ENCODE measurements at places on chromosomes 2 and 18.

GRCh38 chr18:48762836-48763718 lies 187.7 kb downstream of the SMAD7 start:
- DNase-seq: no peak

DNA sequence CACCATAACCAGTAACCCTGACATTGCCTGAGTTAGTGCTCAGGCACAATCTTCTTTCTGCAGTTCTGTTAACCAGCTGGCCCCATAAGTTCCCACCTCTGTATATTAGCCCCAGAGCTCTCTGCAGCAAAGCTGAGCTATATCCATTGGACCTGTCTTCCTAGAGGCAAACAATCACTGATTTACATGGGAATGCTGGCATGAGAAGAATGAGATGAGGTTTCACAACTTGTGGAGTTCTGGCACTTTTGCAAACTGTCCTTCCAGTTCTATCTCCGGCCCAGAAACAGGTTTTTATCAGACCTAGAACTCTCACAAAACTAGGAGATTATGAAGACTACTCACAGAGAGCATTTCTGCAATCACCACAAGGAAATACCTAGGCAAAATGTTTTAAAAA lies 7.9 kb upstream of the CCBE1 start:
- peak; percentile 54 for DNase-seq

- peak; percentile 25 for DNase-seq
Observed at GRCh38 chr2:207472343-207473048, 57.3 kb upstream of the CREB1 start.

DNA sequence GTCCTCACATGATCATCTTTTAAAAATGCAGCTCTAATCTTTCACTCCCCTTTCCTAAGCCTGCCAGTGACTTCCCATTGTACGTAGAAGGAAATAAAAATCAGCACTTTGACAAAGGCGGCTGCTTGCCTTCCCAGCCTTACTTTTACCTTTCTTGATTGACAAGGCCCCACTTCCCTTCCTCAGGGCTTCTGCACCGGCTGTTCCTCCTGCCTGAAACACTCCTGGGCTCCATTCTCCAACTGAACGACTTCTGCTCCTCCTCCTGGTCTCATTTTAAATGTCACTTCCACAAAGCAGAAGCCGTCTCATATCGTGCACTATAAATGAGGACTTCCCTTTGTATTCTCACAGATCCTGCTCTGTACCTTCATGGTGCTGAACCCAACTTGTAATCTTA lies 56.1 kb downstream of the OSBPL6 start:
- no peak for DNase-seq

DNA sequence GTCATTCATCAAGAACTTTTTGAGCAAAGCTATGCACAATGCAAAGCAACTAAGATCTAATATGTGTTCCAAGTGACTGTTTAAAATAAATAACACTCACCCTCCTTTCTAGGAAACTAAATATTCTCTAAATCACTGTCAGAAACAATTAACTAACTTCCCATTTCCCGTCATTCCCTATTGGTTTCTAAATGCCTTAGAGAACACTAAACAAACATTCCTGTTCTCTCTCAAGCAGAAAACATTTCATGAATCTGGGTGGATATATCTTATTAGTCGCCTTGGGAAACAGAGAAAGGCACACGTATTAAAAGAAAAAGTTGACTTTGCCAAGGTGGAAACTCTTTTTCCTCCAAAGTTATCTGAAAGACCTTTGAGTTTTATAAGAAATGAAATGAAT lies 735.2 kb downstream of the MBD2 start:
- DNase-seq: no peak

DNA sequence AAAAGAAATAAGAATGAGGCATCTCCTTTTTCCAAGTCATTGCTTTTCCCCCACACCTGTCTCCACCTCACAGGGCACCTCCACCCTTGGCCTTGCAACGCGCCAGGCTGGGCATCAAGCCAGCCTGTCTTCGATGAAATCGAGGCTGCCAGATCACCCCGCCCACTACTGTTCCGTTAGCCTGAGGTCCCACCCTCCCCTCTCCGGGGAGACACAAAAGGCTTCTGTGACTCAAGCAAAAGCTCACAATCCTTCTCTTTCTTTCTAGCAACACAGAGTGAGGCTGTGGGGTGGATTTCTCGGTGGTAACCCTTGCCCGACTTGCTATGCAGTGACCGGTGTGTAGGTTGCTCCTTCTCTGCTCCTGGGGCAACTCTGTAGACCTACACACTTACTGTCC lies 9.9 kb downstream of the TNP1 start:
- no peak for DNase-seq

GRCh38 chr2:168552450-168552856 lies 96.4 kb downstream of the CERS6 start:
- no peak for DNase-seq

DNA sequence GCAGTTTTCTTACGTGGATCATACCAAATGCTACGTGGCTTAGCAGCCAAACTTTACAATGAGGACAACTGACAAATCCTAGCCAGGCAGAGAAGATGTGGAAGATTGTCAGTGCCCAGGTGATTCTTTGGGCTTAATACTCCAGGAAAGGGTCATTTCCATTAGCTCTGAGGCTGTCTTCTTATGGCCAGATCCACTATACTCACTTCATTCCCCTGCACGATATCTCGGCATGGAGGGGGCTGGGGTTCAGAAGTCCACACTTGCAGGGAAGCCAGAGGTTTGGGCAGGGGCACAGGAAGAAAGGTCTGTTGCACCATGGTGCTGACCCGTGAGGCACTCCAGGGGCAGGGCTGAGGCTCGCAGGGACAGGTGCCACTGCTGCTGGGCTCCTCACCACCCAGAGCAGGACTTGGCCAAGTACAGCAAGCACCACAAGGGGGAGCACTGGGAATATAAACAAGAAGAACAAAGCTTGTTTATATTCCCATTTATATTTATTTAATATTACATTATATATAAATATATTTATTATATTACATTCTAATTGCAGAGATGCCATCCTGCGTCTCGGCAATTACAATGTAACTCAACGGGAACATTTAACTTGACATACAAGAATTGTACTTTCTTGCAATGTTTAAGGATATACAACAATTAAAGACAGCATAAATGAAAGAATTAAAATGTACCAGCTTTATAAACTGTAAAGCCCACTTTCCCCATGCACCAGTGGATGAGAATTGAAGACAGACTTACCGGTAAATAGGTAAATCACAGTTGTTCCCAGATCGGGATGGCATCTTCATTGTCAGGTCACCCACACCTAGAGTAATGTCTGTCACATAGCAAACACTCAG lies 27.2 kb downstream of the CLUL1 start:
- DNase-seq: peak; percentile 65

- DNase-seq: no peak
Observed at GRCh38 chr2:53259395-53260009, 508.1 kb upstream of the CHAC2 start.

DNA sequence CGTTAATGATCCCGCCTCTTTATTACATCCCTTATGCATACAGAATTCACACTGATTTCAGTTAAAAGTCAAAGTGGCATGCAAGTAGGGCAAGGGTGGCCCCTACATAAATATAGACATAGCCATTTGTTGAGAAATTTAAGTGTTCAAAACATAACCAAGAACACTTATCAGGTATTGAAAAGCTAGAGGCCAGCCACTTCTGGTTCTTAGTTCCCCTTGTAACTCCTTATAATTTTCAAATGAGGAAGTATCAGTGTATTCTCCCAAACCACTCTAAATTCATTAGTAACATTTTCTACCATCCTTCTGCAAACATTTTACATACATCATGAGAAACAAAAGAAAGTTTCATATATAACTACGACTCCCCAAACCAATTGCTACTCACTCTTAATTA lies 5.8 kb upstream of the ARL5A start:
- no peak for DNase-seq

DNA sequence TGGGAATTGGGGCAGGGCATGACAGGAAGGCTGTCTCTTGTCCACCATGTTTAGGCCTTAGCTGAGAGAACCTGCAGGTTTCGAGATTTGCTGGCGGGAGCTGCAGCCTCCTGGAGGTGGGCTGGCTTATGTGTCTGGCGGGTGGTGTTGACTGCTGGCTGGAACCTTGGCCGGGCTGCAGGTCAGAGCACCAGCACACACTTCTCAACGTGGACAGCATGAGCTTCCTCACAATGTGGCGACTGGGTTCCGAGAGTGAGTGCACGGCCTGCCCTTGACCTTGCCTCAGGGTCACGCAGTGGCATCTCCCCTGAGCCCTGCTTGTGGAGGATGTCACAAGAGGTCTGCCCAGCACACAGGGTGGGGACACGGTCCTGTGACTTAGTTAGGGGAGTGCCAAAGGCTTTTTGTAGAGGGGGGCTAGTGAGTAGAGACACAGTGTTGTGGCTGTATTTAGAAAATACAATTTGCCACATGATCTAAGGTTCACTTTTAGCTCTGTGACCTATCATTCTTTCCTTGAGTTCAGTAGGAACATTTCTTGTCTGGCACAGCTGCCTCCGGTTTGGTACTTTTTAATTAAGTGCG lies 134.8 kb downstream of the SEPTIN10 start:
- DNase-seq: no peak

DNA sequence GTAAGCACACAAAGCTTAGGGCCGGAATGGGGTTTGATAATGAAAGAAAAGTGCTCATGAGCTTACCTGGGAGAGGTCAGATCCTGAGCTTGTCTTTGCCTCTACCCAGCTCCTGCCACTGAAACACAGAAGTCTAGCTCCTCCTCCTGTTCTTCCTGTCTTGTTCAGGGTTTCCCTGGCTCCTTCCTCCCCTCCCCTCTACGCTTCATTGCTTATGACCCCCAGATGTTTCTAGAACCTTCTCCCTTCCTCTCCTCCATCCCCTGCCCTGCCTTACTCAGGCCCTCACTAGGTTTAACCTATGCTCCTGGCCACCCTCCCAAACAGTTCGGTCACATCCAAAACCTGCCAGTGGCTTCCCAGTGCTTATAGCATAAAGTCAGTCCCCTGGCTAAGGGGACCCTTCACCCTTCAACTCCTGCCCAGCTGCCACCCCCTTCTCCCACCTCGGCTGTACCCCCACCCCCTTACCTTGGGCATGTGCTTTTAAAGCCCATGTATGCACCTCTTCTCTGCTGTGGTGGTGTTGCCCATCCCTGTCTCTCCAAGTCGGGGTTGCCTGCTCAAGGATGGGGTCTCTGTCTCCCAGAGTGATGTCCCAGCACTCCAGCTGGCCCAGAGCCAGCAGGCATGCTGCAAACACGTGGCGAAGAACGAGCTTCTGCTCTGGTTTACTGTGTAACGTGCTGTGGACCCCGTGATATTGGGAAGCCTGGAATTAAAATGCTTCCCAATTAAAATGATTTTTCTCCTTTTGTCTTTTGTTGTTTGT lies 233.6 kb downstream of the TPGS2 start:
- no peak for DNase-seq

DNA sequence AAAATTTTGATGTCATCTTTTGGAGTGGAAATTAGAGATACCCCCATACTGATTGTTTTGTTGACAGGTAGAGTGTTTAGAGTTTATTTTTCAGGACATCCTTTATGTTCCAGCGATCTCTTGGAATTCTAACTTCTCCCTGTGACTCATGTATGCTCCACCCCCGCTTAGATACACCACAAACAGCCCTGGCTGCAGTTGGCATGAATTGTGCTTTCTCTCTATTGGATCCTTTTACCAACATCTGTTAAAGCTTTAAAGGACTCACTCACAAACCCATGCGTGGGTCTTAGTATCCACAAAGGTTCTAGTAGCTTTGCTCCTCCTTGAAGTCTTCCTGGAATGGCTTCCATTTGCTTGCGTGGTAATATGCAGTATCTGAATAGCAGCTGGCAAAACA lies 409.5 kb upstream of the POU3F3 start:
- DNase-seq: no peak

- peak; percentile 62 for DNase-seq
Observed at GRCh38 chr18:8685141-8685913, 20.0 kb upstream of the MTCL1 start.

DNA sequence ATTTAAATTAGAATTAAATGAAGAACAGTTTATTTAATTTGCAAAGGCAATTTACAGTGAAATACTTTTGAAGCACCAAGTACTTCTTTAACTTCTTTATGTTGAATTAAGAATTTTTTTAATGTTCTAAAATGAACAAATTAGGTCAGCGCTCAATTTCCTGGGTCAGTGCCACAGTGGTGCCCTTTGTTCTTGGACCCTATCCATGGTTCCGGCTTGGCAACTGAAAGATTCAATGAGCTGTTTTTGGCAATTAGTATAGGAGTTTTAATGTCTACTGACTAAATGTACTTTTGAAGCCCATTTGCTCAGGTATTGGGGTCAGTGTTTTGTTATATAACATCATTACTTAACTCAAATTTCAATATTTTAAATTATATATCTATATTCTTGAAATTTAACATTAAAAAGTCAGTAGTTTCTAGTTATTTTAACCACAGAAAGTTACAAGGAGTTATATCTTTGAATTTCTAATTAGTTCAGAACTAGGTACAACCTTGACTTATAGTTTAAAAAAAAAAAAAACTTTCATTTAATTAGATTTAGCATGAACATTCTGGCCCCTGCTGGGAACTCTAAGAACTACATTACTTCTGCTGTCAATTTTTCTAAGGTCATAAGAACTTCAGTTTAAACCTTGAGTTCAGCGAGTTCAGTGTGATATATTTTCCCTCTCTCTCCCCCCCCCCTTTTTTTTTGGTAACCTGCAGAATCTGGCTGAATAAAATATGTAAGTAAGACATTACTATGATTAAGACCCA lies 7.6 kb upstream of the MSTN start:
- DNase-seq: peak; percentile 74

- DNase-seq: no peak
Observed at GRCh38 chr2:180319586-180320405, 312.7 kb upstream of the CWC22 start.

DNA sequence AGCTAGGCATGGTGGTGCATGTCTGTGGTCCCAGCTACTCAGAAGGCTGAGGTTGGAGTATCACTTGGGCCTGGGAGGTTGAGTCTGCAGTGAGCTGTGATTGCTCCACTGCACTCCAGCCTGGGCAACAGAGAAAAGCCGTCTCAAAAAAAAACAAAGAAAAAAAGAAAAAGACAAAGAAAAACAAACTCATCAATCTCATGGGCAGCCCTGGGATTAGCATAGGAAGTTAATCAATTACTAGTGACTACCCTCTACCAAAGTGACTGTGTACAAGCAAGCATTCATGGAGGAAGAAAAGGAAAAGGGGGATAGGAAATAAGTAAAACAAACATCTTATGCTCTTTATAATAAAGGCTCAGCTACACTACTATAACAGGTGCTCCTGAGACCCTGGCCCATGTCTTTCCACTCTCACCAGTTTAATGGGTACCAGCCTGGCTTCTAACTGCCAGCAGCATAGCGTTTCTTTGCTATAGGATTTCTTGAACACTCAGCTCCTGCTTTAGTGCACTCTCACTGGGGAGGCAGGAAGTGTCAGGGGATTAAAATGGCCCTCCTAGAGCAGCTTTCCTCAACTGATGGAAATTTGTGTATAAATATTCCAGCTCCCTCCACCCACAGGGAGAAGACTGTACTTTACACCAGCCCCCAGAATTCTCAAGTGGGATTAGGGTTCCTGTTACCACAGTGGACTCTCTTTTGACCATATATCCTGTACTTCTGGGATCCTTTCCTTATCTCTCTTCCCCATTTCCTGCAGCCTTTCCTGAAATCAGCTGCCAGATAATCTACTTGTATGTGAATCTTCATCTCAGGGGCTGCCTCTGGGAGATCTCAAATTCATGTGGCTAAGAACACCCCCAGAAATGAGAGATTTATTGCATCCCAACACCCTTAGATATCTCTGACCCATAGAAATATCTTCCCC lies 91.3 kb upstream of the GLS start:
- no peak for DNase-seq

GRCh38 chr18:40120796-40121391 lies 1834.1 kb upstream of the PIK3C3 start:
- DNase-seq: no peak

- DNase-seq: no peak
Observed at GRCh38 chr2:240252191-240252871, 111.9 kb upstream of the OTOS start.

- DNase-seq: peak; percentile 58
Observed at GRCh38 chr2:172079838-172080640, 5.3 kb upstream of the DLX1 start.

All from EH (cell line).